ENCODE measurements at places on chromosomes 5 and 9.

DNA sequence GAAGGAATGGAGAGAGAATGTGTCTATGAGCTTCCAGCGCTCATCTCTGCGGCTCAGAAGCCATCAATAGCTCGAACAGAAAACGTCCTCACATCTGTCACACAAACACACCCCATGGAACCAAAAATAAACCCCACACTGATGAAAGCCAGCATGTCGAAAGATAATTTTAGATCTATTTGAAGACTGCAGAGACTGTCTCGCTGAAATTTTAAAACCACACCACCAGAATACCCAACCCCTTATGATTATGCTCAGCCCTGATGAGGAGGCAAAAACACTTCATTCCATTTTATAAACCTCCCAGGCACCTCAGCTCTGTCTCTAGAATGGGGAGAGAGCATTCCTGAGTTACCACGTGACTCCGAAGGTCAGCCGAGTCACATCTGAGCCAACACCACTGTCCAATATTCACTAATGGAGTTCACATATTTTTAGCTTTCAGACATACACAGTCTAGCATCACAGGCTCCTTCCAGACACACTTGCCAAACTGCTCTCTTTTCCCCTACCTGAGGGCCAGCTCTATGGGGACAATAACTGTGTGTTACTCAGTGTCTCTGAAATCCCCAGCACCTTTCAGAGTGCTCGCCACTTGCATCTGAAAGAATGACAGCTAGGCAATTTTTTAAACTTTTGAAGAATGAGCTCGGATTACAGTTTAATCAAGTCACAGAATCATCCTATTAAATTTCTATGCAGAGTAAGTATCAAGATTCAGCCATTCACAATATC is 63.2 kb downstream of the SERINC5 start:
- DNase-seq = no peak

DNA sequence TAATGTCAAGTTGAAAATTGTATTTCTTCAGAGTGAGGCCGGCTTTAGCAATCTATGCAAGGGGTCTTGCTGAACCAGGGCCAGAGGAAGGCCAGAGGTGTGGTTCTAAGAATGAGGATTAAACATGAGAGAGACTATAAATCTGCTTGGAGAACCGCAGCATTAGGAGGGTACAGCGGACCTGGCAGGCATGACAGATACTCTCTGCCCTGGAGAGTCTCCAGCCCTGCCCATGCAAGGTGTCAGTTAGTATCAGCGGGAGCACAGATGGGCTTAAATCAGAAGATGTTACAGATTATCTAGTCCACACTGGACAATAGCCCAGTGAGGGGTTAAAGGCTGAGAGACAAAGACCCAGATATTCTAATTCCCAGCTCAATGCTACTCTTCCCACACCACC is 11.5 kb upstream of the GPX3 start:
- DNase-seq = no peak

DNA sequence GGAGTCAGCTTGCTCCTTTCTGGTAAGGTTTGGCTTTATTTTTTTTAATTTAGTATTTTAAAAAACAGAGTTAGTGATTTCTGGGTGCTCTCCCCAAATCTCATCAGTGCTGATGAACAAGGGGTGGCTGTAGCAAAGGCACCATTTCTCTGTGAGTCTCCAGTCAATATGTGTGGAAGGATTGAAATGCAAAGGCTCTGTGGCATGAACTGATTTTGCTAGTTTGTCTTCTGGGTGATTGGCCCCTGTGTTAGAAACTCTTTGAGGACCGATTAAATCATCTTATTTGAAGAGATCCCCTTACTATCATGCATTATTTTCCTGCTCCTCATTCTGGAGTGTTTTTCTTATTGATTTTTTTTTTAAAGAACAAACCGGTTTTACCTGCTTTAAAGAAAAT is 596 bp downstream of the TEK start:
- no peak for DNase-seq

DNA sequence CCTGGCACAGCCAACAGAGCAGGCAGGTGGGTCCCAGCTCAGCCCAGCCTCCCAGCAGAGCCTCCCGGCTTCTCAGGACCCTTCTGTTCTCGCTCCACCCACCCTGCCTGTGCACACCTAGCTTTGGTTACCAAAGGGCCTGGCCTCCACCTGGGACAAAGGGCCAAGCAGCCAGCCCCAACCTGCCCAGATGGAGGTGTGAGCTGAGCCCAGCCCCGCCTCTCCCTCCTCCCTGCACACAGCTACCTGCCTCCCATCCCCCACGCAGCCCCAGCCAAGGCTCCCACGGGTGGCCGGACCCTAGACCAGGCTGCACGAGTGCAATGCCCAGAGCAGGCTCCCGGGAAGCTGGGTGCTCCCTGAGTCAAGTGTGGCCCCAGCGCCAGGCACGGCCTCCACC is 5.6 kb downstream of the TPRN start:
- DNase-seq = no peak

DNA sequence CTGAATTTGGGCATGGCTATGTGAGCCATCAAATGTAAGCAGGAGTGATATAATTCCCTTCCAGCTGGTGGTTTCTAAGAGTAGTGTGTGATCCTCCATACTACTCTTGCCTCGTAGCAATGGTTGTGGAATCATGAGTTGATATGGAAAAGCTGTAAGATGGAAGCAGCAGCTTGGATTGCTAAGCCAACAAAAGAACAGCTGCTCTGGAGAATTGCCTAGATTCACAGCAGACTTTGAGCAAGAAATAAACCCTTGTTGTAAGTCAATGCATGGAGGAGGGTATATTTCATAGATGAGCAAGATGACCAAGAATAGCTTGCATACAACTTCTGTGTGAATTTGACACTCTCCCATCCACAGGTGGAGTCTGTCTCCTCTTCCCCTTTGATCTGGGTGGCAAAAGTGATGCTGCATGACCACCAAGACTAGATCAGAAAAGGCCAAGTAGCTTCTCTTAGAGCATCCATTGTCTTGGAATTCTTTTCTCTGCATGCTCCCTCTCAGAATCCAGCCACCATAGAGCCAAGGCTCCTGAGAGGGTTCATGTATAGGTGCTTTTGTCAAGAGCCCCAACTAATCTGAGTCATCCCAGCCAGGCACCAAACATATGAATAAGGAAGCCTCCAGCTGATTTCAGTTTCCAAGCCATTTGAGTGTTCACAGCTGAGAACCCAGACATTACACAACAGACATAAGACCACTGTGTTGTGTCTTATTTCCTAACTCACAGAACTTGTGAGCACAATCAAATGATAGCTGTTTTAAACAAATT is 79.0 kb downstream of the PRLR start:
- no peak for DNase-seq

- DNase-seq = no peak
These were observed 99.3 kb downstream of the SLC24A2 start for GRCh38 chr9:19689328-19690101.

- DNase-seq = no peak
These were observed 11.6 kb downstream of the SLC4A9 start for GRCh38 chr5:140371356-140372151.

- DNase-seq = no peak
These were observed 441.6 kb upstream of the BRINP1 start for GRCh38 chr9:119810645-119811429.

DNA sequence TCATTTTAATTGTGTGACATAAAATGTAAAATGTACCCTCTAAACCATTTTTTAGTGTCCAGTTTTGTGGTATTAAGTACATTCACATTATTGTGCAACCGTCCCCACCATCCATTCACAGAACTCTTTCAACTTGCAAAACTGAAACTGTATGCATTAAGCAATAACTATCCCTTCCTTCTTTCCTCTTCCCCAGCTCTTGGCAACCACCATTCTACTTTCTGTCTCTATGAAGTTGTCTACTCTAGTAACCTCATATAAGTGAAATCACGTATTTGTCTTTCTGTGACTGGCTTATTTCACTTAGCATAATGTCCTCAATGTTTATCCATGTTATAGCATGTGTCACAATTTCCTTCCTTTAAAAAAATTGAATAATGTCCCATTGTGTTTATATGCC is 142.4 kb downstream of the C9orf152 start:
- no peak for DNase-seq

DNA sequence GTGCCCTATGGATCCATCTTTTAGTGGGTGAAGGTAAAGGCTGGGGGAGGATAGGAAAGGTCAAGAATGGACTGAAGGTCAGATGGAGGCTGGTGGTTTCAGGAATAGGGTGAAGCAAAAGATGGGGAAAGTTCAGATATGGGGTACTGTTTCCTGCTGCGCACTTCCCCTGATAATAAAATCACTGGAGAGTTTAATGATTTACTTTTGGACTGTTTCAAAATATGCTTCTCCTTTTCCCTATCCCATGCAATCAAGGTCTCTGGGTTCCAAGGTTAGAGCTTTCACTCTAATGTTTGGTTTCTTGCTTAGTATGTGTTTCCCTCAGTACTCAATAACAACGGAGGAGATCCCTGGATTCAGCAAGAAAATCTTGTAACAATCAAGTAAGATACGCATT is 10.8 kb upstream of the PPP3R2 start:
- no peak for DNase-seq

DNA sequence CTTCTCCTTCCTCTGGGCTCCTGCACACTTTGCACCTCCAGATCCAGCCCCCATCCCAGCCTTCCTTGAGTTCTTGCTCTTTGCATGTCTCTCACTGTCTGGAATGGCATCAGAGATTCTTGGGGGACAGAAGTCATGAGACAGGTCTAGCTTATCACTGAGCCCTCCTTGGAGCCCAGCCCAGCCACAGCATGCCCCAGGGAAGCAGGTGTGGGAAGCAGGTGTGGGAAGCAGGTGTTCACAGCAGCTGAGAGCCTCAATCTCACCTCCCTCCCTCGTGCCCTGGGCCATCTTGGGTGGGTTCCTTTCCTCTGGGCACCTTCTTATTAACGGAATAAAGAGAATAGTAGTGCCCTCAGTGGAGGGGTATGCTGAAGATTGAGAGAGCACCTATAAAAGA is 27.2 kb downstream of the SLC6A7 start:
- no peak for DNase-seq

DNA sequence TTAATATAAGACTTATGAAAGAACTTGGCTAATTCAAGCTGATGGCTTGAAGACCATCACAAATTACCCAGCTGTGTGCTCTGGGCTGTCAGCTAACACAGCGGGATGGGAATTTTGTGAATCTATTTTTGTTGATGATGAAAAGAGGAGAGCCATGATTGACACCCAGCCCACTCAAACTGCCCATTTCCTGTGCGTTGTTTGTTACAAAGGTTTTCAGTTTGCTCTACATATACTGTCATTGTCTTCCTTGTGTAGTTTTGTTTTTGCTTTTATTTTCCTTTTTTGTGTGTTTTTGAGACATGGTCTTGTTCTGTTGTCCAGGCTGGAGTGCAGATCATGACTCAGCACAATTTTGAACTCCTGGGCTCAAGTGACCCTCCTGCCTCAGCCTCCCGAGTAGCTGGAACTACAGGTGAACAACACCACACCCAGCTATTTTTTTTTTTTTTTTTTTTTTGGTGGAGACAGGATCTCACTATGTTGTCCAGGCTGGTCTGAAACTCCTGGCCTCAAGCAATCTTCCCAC is 400.3 kb downstream of the ICE1 start:
- DNase-seq = no peak

- DNase-seq = no peak
These were observed 12.6 kb downstream of the VLDLR start for GRCh38 chr9:2634153-2634552.

DNA sequence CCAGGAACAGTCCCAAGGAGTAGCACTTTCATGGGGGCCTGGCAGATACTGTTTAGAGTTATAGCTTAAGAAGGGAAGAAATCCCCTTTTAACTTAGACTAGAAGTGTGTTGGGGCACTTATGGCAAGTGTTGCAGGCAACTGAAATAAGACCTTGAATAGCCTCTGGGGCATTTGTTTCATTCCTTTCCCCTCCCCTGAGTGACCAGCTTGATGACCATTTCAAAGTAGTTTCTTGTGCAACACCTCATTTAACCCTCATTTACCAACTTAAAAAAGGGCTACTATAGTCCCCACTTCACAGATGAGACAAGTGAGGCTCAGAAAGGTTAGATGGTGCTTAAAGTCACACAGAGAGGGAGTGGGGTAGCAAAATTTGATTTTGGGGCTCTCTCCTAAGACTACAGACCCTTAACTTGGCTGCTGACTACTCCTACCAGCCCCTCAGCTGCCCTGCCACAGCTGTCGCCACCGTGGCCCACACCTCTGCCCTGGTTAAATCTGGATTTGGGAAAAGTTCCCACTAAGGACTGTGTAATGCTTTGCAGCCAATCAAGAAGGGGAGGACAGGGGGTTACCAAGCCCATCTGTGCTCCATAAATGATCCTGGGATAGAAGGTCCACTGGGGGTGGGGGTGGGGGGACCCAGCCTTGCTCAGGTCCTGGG is 5.5 kb downstream of the PDLIM4 start:
- no peak for DNase-seq

- no peak for DNase-seq
These were observed 321.4 kb upstream of the ACTBL2 start for GRCh38 chr5:57804007-57804444.

- no peak for DNase-seq
These were observed 5.0 kb upstream of the CAMK2A start for GRCh38 chr5:150294551-150295071.

- peak; percentile 28 for DNase-seq
These were observed 23.1 kb upstream of the CNOT6 start for GRCh38 chr5:180470966-180471582.

- DNase-seq = no peak
These were observed 28.9 kb downstream of the YIPF5 start for GRCh38 chr5:144141585-144141984.

DNA sequence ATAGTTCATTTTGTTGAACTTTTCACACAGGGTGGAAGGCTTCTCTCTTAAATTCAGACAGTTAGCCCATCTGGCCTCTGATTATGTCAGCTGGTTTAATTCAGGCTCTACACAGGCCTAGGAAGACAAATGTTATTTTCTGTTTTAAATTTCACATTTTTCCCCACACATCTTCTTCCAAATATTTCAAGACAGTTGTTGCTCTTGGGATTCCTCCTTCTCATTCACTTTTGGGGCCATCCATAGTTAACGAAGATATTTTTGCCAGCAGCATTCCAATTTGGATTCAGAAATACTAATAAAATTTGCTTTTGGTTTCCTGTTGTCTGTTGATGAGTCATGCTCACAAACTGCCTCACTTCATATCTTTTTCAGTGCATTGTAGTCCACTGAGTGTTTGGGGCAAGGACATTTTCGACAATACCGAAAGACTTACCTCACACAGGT is 475.4 kb downstream of the DMAC1 start:
- DNase-seq = no peak

DNA sequence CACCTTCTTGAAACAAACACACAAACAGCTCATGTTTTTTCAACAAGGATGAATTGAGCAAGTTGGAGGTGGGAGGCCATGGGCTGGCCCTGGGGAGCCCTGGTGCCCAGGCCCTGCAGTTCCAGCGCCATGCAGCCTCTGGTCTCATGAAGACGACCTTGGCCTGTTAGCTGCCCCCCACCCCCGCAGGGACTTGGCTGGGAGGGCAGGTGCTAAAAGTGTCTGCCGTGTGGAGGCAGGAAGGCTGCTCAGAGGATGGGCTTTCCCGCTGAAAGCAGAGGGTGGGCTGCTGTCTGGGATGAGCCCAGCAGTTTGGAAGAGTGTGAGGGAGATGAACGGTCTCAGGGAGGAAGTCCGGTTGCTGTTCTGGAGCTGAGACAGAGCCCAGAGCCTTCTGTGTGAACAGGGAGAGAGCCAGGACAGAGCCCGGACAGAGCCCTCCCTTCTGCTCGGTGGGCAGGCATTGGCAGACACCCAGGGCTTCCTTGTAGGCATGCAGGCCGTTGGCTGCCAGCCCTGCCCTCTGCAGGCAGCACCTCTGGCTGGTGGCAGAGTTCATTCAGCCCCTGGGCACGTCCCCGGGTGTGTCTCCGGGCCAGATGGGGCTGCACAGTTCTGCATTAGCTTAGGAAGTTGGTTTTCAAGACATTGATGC is 18.7 kb downstream of the ROPN1L start:
- no peak for DNase-seq

All from stimulated activated CD8-positive, alpha-beta memory T cell treated with anti-CD3 and anti-CD28 coated beads, Interleukin-4, amount 100 ng/mL, for 4 hours (primary cell).